ENCODE measurements at places on chromosomes 7 and 10. TPM values are rescaled to one million over a fixed set of nuclear protein-coding genes. Genes with fewer than 3 reads are reported as not detected.
A peak's percentile ranks its signal among the peaks of the same experiment; 100 is the strongest.

The ANKRD61 gene
- total RNA-seq, result not detected

The DENND2A gene
- total RNA-seq, result 6.7 TPM

- DNase-seq, result peak; percentile 63
These were observed 19.2 kb downstream of the HIF1AN start for GRCh38 chr10:100554902-100555301.

DNA sequence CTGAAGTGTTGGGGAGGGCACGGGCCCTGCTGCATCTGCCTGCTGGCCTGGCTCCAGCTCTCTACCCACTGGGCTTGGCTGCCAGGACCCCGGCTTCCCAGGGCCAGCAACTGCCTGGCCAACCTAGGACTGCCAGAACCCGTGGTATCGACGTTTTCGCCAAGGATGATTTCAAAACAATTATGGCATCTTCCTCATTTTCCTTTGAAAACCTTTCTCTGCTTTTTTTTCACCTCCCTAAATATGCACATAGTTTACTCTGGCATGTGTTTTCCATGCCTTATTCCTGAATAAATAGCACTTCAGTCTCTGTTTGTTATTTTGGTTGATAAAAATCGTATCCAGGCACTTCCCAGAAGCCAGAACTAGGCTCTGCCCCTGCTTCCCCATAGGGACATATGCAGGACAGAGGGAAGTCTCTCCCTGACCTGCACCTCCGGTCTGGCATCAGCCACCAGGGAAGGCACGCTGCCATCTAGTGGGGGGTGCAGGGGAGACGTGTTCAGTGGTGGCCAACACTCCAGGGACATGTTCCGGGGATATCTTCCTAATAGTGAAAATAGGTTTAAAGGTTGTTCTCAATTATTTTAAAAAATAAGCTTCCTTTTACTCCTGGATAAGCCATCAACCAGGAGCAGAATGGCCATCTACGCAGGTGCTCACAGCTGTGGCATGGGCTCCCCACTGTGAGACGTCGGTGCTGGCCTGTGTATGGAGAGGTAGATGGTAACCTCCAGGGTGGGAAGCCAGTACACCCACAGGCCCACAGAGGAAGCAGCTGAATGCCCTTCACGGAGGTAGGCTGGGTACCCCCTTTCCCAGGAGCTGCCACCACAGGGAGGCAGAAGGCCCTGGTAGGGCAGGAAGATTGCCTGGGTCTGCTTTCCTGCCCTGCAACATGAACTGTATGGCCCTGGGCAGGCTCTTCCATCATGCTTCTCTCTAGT lies 30.7 kb upstream of the ANTXRL start:
- DNase-seq, result peak; percentile 67

- DNase-seq, result no peak
These were observed 43.0 kb downstream of the PLCE1 start for GRCh38 chr10:94036766-94037033.
